ENCODE measurements at places on chromosomes 16 and 17. TPM values are rescaled to one million over a fixed set of nuclear protein-coding genes. Genes with fewer than 3 reads are reported as not detected.
A peak's percentile ranks its signal among the peaks of the same experiment; 100 is the strongest.

The SCNN1B gene
- 0.95 TPM for total RNA-seq

The SEZ6L2 gene
- 0.72 TPM for total RNA-seq

The TNRC6C gene
- total RNA-seq: 8.4 TPM

DNA sequence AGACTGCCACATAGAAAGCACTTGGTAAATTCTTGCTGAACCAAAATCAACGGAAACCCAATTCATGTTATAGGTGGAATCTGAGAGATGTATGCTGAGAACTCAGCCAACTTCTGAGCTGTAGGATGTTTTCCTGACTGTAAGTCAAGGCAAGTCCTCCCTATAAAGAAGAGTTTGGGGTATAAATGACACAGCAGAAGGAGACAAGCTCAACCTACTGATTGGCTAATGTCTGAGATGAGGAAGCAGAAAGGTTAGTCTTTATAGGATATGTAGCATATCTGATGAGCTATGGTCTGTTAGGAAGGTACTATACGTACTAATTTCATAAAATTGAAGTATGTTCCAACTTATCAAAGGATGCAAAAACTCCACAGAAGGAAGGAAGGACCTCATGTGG, 99.5 kb downstream of the XYLT1 start:
- no peaks in the 10 kb centered on the region for H3K36me3 ChIP-seq
- no peak overlapping the region for H3K4me3 ChIP-seq
- no peak overlapping the region for H3K27ac ChIP-seq
- H3K4me1 ChIP-seq: peaks cover 5% of the 10 kb centered on the region
- DNase-seq: no peak

DNA sequence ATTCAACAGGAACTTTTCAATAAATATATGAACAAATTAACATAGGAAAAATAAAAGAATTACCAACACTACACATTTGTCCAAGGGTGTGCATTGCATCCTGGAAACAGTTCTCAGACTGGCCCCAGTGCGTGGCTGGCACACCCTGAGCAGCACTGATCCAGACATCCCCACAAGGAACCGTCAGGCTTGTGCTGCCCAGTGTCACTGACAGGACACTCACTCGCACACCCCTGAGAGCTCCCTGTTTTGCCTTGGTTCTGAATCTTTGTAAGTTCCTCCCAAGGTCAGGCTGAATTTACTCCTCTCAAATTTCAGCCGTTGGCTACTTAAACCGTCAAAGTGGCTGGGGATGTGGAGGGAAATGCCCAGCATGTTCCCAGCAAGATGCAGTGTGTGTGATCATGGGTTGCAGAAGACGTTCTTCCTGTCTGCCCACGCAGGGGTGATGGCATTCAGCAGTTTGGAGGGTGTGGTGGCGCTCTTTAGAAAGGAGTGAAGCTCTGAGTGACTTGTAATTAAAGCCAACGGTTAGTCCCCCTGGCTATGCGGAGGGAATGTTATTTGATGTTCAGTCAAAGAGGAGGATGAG, 1.7 kb downstream of the MT2A start:
- peak overlapping the region; percentile 95 for H3K27ac ChIP-seq
- peaks cover 58% of the 10 kb centered on the region for H3K4me1 ChIP-seq
- peak; percentile 86 for DNase-seq
- H3K27me3 ChIP-seq: no peaks in the 10 kb centered on the region
- H3K36me3 ChIP-seq: no peaks in the 10 kb centered on the region

The CDH13 gene
- 36.7 TPM for total RNA-seq

DNA sequence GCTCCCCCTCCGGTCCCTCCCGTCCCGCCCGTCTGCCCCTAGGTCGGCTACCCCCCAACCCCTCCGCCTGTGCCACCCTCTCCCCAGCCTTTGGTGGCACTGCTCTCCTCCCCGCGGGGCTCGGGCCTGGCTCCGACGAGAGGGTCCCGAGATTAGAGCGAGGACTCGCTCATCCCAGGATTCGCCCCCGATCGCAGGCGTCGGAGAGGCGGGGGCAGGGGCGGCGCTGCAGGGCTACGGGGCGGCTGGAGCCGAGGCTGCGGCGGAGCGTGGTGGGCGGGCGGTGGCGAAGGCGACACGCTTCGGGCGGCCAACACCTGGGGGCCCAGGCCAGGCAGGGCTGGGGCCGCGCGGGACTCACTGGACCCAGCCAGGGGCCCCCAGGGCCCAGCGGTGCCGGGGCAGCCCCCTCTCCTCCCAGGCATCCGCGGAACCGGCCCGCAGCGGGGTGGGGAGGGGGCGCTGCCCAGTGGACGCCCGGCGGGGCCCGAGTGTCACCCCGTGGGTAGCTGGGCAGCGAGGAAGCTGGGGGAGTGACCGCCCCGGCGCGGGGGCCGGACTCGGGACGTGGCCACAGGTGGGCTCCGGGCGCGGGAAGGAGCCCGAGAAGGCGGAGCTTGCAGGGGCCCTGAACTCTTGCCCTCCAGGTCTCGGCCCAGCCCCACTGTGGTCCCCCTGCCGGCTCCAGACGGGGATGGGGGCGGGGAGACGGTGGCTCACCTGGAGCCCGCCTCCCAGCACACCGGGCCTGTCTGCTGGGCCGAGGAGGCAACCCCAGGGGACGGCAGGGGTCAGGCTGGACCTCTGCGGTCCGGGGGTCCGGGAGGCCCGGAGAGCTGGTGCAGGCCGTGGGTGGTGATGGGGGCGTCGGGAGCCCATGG, 1.5 kb downstream of the MGAT5B start:
- no peak for DNase-seq
- peaks cover 3% of the 10 kb centered on the region for H3K4me1 ChIP-seq
- no peak overlapping the region for H3K27ac ChIP-seq
- no peaks in the 10 kb centered on the region for H3K36me3 ChIP-seq
- H3K4me3 ChIP-seq: no peak overlapping the region

Data from gastrocnemius medialis (tissue), 4 donors.